ENCODE measurements at places on chromosomes 7 and 10.
A peak's percentile ranks its signal among the peaks of the same experiment; 100 is the strongest.

- DNase-seq = peak; percentile 4
Observed at GRCh38 chr7:43302211-43302711, 189.8 kb downstream of the HECW1 start.

DNA sequence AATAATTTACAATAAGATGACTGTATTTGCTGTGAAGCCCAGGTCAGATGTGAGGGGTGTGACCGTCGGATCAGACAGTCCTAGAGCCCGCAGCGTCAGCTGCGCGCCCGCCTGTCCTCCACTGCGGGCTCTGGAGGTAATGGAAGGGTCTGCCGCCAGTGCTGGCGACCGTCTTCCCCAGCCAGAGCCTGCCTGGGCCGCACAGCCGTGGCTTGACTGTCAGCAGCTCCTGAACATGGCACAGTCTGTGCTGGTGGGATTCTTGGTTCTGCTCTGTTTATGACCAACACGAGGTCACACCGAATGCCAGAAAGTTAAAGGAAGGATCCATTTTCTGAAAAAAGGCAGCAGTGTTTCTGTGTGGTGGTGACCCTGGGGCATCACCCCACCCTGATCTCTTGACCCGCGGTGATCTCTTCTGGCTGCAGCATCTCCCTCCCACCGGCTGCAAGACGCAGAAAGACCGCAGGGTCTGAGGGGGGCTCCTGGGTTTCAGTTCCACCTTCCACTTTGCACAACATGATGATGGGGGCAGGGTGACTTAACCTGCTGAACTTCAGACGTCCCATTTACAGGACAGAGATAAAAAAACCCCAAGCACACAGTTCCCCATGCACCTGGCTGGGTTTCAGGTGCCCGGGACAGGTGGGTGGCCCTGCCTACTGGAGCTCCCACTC is 103.7 kb downstream of the DNAJB6 start:
- no peak for DNase-seq

DNA sequence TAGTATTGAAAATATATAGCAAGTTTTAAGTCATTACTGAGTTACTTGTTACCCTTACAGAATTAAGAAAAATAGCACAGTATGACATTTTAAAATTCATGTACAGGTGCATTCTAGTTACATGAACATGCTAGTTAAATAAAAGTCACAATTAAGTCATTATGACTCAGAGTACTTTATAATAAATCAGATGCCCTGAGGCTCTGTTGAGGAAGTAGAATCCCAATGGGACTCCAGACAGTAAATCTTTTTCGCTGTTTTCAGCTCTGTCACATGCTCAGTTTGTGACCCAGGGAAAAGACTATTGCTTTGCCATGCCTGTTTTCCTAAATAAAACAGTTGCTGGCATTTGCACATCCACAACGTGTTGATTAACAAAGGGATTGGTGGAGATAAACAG is 21.0 kb downstream of the NUDT13 start:
- no peak for DNase-seq

DNA sequence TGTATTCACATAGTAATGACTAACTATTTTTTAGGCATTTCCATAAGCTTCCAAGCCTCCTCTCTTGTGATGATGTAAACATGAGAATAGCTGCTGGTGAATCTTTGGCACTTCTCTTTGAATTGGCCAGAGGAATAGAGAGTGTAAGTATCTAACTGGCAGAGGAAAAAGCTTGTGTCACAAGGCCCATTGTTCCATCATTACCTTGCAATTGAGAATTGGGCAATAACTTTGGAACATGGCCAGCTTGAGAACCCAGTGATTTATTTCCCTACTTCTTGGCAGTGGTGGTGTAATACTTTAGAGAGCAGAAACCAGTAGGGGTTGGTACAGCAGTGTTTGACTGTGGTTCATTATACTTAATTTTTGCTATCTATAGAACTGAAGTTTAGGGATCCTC is 12.0 kb downstream of the IFRD1 start:
- no peak for DNase-seq

- no peak for DNase-seq
Observed at GRCh38 chr7:43697690-43698089, 31.6 kb downstream of the COA1 start.

- DNase-seq = no peak
Observed at GRCh38 chr10:133457100-133457841, 3.5 kb downstream of the SCART1 start.

- no peak for DNase-seq
Observed at GRCh38 chr10:74743401-74743800, 83.0 kb upstream of the KAT6B start.

GRCh38 chr10:38007991-38008390 is 2.5 kb upstream of the ZNF33A start:
- no peak for DNase-seq

DNA sequence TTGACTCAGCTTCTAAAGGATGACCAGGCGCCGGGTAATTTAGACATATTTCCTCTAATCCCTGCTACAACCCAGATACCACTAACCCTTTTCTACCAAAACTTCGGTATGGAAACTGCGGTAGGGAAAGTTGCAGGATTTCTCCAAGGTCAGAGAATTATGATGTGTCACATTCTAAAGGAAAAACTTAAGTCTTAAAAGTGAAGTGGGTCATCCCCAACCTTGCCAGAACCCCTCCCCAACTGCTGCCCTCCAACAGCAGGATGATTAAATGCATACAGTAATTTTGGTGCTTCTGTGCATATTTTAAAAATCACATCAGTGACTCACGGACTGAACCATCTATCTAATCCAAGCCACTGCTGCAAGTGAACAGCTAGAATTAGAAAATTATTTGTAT is 52.7 kb downstream of the GRB10 start:
- DNase-seq = no peak

DNA sequence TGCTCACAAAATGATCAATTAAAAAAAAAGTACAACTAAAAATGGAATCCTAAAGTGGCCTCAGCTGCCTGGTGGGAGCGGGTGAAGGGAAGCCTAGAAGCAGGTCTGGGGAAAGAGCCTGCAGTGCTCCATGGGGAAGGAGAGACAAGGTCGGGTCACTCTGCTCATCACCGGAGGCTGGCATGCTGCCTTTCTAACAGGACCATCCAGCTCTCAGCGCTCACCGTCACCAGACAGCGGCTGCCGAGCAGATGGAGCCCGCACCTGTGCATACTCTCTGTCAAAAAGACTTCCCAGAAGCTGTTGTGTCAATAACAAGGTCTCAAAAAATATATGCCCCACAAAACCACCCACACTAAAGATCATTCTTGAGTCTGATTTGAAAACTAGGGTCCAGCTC is 112.8 kb downstream of the BAMBI start:
- DNase-seq = no peak

GRCh38 chr7:77866370-77866769 is 67.8 kb downstream of the PHTF2 start:
- no peak for DNase-seq

GRCh38 chr10:103139803-103140202 is 53.3 kb downstream of the NT5C2 start:
- DNase-seq = no peak

- no peak for DNase-seq
Observed at GRCh38 chr10:90939116-90939515, 18.2 kb upstream of the ANKRD1 start.

DNA sequence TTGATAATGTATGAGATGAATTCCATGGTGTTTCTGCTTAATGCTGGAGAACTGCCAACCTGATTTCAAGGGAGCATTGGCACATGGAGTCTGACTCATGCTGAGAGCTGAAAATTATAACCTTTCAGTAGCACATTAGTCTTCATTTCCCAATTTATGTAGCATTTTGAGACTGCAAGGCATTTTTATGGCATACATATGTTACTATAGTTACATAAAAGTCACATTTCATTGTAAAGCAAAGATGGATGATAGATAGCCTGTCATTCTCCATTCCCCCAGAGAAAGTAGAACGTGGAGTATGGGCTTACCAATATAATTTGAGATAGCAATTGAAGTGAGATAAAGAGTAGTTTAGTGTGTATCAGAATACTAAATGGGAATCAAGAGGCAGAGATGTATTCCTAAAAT is 103.1 kb downstream of the SLC16A9 start:
- no peak for DNase-seq

GRCh38 chr7:2195400-2196246 is 37.1 kb downstream of the MAD1L1 start:
- no peak for DNase-seq

DNA sequence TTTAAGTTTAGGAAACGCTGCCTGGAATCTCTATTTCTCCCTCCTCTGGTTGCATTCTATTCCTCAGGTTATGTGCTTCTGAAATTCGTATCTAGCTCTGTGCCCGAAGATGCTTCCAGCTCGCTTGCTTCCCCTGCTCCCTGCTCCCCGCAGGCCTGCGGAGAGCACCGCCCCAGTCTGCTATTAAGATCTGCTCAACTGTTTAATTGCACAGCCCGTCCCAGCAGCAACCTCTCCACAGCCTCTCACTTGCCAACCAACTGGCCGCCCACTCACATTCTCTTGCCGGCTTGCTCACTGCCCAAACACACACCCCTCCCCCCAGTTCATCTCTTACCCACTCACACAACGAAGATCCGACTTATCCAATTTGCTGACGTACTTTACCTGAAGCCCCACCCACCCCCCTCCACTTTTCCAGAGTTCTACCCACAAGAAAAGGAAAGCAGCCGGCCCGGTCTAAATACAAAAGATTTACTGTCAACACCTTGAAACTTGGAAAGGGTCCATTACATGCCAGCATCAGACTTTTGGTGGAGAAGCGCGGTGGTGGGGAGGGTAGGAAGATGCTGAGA is 167.3 kb upstream of the KLF14 start:
- DNase-seq = no peak

DNA sequence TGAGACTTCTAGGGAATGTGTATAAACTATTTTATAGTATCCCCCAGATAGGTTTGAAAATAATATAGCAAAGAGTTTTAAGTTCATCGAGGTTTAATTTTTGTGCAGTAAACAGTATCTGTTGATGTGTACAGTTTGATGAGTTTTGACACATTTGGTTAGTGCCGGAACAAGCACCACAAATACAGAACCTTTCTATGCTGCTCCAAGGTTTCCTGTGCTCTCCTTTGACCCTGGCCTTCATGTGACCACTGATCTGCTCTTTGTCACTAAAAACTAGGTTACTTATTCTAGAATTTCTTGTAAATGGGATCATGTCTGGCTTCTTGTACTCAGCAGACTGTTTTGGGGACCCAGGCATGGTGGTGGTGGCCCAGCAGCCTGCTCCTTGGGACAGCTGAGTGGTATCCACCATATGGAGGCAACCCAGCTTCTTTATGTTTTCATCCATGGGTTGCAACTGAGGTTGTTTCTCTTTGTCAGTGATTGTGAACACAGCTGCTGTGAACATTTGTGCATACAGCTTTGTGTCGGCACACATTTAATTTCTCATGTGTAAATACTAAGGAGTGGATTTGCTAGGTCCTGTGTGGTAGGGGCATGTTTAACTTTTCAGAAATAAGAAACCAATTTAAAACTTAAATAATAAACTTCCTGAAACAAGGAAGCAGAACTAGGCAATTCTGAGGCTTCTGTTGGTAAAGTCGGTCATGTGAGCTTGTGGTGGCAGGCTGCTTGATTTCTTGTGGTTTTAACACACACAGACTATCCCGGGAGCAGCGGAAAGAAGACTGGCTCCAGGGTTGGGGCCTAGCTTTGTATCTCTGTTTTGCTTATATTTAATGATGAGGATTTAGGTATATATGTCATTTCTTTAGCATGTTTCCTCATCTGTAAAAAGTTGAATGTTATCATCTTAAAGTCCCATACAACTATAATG is 219.4 kb downstream of the ABCA13 start:
- no peak for DNase-seq

- DNase-seq = no peak
Observed at GRCh38 chr7:132145063-132145462, 431.2 kb downstream of the PLXNA4 start.

GRCh38 chr7:80749270-80749669 is 110.8 kb downstream of the CD36 start:
- no peak for DNase-seq

DNA sequence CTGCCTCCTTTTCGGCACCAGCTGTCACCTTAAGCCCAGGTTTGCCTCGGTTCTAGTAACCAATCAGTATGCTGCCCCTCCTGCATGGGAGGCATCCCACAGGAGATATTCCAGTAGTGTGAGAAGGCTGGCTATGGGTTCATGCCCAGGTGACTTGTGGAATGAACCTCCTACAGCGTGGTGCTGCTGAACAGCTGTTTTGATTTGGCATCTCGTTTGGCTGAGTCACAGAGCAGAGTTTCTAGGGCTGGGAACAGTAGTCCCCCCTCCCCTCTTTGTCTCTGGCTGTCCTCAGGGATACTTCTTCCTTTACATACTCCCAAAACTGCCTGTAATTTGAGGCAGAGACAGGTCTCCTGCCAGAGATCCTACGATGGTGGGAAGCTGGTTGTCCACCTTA is 16.1 kb downstream of the R3HCC1L start:
- no peak for DNase-seq

DNA sequence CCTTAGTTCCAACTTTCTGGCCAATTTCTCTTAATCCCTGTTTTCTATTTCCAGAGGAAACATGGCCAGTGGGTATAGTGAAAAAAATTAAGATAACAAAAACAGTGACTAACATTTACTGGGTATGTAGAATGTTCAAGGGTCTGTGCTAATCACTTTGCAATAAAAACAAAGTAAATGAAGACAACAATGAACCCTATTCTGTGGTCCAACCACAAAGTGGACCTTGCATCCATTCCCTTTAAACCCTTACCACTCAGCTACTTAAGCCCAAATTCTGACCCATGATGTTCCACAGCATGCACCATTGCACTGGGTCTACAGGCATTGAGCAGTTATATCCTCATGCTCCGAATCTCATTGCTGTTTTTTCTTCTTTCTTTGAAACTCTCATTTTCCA is 179.9 kb upstream of the PRKCQ start:
- DNase-seq = no peak

DNA sequence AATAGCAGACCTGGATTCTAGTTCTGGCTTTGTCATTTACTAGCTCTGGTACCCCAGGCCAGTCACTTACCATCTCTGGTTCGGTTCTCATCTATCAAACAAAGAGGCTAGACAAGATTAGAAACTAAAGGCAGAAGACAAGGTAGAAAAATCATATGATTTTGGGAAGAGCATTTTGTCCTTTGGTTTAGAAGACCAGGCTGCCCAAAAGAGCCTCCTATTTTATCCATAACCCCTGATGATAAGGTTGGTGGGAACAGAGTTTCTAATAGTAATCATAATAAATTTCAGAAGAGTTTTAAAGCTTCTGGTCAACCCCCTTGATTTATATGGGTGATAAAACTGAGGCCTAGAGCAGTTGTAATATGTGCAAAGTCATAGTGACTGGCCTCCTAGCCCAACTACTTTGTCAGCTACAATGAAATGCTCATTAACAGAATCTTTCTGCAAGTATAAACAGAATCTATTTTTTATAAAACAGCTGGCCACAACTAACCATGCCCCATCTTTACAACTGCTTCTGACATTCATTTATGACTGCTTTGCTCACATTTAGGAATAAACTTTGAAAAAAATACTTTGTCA is 23.4 kb downstream of the COX15 start:
- no peak for DNase-seq

DNA sequence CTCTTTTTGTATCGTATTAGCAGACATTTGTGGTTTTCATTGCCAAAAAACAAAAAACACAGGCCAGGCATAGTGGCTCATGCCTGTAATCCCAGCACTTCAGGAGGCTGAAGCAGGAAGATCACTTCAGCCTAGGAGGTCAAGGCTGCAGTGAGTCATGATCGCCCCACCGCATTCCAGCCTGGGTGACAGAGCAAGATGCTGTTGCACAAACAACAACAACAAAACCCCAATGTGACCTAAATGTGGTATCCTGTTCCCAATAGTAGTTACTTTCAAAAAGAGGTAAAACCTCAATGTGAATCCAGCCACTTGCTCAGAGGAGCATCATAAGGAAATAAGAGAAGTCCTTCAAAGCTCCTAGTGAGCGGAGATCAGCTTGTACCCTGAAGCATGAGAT is 45.8 kb upstream of the SKAP2 start:
- DNase-seq = peak; percentile 2
